ENCODE measurements at places on chromosomes 4 and X.

GRCh38 chr4:122086338-122087065 lies 65.6 kb upstream of the BLTP1 start:
- no peak for DNase-seq

DNA sequence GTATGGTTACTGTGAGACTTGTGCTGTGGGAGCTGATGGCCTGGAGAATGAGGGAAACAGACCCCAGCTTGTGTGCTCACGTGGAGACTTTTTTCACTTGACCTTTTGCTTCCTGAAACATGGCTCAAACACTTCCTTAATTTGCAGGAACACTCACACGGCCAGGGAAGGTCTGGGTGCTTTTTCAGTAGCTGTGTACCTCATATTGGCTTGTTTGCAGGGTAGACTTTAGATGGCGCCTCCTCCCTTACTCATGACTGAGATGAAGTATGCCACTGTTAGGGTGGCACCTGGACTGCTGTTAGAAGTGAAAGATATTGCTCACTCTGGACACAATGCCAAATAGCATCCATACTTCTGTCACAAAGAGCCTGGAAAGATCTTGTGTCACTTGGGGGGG lies 75.7 kb upstream of the WDR1 start:
- no peak for DNase-seq

DNA sequence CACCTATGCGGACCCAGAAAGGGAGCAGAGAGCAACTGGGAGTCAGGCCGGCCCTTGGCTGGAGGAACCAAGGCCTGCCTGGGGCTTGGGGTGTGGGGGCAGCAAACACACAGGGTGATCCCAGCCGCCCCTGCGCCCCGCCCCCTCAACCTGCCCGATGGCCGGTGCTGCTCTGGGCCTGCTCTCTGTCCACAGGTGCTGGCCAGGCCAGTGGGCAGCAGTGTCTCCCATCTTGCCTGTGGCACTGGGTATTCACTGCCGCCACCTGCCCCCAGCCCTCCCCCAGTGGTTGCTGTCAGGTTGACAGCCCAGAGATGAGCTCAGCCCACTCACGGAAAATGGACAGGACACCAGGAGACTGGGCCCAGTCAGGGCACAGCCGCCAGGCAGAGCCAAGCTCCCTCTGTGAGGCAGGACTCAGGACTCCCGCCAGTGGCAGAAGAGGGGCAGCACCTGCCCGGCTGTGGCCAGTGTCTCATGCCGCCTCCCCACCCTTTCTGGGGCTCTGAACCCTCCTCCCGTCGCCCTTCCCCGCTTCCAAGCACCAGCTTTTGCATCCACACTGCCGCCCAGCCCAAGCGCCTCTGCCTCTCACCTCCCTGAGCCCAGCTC lies 4.7 kb downstream of the NKX1-1 start:
- no peak for DNase-seq

DNA sequence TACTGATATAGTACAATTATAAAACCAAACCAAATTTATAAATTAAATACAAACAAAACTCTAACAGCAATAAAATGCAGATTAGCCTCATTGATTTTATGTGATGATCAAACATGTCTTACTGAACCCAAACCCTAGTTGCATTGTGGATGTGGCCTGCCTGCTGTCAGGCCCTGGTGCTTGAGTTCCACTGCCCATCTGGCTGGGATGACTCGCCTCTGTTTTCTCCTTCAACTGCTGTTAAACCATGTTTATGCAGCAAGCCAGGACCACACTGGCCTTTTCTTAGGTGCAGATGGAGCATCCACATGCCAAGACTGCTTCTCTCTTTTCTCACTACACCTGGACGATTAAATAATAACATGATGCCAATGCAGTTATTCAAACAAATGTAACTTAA lies 22.6 kb downstream of the NAP1L5 start:
- DNase-seq: no peak

- DNase-seq: no peak
Observed at GRCh38 chr4:51835855-51836254, 7.1 kb upstream of the DCUN1D4 start.

DNA sequence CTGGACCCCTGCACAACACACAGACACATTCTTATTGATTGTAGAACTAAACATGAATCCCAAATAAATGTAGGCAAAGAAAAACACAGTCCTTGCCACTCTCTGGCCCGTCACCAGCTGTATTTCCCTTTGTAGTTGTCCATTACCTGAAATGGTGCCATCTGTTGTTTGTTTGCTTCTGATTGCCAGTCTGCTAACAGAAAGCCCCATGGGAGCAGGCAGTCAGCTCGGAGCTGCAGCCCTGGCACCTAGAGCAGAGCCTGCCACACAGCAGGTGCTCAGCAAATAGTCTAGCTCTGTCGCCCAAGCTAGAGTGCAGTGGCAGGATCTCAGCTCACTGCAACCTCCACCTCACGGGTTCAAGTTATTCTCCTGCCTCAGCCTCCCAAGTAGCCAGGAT lies 28.9 kb downstream of the CPLX1 start:
- DNase-seq: no peak

DNA sequence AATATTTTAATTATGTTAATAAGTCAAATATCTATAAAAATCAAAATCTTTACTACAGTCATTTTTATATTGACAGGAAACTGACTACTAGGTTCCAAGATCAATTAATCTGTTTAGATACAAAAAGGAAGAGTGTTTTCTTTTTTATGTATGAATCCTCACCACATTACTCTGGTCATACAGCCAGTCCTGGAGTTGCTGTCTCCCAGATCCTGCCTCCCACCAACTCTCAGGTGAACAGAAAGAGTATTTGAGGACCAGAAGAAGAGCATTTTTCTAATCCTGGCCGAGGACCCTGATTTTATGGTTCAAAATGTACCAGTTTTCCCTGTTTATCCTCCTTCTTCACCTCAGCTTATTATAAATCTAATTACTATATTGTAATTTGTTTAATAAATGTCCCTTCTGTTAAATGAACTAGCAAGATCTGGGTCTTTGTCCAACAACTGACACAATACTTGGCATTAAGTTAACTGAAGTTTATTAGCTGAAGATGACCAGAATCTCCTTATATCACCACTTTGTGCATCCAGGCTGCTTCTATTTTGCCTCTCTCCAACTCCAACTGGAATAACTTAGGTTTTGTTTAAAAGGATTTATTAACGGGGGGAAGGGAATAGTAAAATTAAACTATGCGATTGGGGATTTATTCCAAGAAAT lies 224.4 kb upstream of the PCDH7 start:
- DNase-seq: no peak

DNA sequence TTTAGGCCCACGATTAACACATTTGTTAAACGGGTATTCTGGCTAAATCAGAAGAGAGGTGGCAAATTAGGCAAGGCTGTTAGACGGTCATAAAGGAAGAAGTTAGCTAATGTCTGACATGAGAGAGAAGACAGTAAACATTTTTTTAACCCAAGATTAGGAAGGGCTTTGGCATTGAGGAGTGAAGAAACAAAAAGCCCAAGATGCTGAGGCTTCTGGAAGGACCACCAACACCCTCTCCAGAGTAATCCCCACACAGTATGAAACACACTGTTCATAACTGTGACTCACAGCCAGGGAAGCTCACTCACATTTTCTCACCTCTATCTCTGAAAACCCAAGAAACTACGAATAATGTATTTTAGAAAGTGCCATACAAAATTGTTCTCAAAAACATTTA lies 127.6 kb downstream of the AMELX start:
- DNase-seq: no peak

DNA sequence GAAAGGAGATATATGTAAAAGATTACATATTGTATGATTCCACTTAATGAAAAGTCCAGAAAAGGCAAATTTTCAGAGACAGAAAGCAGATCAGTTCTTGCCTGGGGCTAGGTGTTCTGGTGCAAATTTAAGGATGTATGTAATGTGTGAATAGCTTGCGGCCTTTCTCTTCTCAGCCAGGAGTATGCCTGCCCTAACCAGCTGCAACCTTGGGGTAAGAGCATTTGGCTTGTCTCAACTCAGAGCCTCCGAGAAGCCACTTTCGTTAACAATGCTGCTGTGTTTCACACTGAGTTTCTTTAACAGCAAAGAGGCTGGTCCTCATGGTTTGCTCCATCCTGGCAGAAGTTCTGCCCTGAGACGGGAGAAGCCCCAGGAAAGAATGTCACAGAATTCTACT lies 102.7 kb downstream of the SPCS3 start:
- DNase-seq: no peak

GRCh38 chrX:16022580-16023200 lies 100.7 kb upstream of the GRPR start:
- DNase-seq: no peak

DNA sequence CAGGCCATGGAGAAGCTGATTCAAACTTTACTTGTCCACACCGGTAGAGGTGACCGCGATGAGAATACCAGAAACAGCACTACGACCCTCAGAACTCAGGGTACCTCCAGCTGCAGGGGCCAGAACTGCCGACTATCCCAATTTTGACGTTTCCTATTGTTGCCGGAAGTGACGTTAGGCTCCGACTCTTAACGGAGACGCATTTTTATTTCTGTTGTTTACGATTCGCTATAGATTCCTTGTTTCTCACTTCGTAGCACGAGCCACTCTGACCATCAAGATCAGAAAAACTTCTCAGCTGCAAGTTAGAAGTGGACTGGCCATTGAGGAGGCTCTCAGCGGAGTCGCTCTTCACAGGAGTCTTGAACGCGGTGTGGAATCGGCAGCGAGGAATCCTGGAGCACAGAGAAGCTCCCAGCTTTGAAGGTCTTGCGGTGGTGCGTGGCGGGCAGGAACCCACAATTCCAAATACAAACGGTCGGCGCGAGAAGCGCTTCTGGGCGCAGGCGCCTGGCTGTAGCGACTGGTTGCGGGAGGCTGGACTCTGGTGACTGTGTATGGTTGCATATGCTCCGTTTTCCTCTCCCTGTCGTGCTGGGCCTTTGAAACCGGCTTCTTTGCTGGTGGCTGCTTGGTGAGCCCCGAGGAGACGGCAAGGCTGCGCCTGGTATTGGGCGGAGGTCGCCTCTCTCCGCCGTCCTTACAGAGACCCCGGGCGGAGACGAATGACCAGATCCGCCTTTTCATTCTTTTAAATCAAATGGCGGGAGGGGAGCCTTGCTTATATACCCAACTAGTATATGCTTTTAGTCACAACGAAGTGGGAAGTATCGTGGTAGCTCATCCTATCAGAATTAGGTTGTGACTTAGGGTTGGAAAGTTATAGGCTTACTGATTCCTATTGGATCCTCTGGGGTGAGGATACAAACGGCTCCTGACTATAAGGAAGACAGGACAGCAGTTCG lies at the start of the genes CEP44 and FBXO8:
CEP44 (plus strand) TSS at position 405 of the 965 bp plus-strand sequence. CDS start 15,211 bp downstream, outside the sequence.
FBXO8 (minus strand) TSS at position 161 of the 965 bp plus-strand sequence. CDS start 20,575 bp downstream, outside the sequence.
- DNase-seq: no peak

GRCh38 chr4:2887343-2887742 lies 43.7 kb downstream of the ADD1 start:
- no peak for DNase-seq

DNA sequence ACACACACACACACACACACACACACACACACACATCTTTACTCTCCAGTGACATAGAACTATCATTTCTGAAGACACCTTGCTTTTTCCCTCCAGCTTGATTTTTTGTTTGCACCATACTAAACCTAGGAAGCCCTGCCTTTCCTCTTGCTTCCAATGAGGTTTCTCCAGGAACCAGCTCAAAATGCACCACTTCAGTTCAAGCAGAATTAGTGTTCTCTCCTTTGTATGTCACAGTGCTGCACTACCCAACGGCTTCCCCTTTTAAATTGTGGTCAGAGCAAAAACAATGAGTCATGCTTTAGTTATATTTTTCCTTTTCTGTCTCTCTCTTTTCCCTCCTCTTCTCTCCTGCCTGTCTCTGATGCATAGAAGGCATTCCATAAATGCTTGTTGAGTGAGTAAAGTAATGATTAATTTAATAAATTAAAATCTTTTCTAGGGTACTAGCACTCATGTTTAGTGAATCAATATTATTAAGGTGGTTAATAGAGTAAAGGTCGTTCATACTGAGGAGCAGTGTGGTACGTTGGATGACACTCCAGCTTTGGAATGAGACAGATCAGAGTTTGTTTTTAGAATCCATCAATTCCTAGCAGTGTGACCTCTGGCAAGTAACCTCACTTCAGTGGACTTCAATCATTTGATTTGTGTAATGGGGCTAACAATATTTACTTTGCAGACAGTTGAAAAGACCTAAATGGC lies 5.9 kb downstream of the RTL3 start:
- no peak for DNase-seq

GRCh38 chr4:154502111-154502510 lies 10.5 kb upstream of the DCHS2 start:
- no peak for DNase-seq

DNA sequence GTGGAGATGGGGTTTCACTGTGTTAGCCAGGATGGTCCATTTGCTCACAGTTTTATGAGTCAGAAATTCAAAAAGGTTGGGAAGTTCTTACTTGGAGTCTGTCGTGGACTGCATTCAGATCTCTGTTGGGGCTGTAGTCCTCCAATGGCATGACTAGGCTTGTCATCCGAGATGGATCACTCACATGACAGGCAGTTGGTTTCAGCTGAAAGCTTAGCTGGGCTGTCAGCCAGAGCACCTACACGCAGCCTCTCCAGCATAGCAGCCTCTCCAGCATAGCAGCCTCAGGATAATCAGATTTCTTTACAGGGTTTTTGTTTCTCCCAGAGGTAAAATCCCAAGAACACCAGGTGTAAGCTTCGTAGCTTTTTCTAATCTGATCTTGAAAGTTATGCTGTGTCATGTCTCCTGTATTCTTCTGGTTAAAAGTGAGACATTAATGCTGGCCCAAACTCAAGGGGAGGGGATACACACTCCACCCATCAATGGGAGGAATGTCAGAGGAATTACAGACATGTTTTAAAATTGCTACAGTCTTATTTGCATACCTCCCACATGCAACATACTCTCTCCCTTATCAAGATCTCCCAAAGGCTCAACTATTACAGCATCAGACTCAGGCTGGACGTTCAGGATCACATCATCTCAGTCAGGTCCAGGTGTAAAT lies 31.6 kb upstream of the SOD3 start:
- DNase-seq: no peak

- no peak for DNase-seq
Observed at GRCh38 chr4:71553605-71554004, 214.8 kb downstream of the SLC4A4 start.

GRCh38 chr4:151887031-151887815 lies 126.4 kb upstream of the GATB start:
- no peak for DNase-seq

DNA sequence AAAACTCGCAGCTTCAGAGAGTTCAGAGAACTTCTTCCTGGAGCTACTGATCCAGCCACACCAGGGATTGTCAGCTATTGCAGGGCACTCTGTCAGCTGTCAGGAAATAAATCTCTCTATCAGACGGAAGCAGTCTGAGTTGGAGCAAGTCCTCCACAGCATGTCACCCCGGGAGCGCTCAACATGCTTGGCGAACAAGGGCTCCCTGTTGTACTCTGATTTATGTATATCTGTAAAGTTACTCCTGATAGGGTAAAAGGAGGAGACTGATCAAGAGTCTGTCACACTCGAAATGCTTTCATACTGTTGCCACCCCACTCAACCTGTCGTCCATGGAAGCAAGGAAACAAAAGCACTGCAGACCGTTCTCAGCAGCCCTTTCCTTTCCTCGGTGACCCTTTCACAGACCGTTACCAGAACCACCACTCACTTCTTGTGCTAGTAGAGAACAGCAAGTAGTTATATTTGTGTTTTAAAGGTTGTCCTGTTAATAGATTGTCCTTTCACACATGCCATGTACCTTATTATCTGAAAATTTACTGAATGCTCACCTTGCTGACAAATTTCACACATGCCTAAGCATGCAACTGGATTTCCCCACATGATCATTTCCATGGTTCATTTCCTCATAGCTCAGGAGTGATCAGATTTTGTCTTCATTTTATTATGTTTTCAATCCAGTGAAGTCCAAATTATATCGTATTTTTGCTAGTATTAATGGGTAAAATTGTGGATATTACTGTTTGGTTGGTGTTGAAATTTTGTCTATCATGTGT lies 2108.9 kb upstream of the TENM3 start:
- no peak for DNase-seq
